ENCODE measurements at places on chromosomes 1 and 21.

GRCh38 chr21:33278721-33279120, 12.6 kb downstream of the IL10RB start:
- DNase-seq, result no peak

DNA sequence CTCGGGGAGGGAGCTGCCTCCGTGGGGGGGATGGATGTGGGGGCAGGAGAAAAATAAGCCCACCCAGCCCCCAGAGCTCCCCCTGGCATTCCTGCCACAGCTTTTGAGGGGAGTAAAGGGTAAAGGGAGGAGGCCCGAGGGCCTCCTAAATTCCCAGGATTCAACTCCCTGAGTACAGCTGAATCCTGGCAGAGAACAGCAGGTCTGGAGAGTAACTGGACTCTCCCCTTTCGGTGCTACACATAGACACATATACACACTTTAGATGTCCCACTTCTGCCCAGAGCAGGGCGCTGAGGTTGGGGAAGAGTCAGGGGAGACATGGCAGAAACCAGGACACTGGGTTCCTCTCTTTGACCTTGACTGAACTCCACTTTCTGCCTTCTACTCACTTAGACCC, 3.0 kb downstream of the KIRREL1 start:
- DNase-seq, result no peak

GRCh38 chr1:16124377-16125087, 31.3 kb downstream of the EPHA2 start:
- DNase-seq, result peak; percentile 10

GRCh38 chr1:223852337-223852736, 6.6 kb upstream of the TP53BP2 start:
- DNase-seq, result no peak

DNA sequence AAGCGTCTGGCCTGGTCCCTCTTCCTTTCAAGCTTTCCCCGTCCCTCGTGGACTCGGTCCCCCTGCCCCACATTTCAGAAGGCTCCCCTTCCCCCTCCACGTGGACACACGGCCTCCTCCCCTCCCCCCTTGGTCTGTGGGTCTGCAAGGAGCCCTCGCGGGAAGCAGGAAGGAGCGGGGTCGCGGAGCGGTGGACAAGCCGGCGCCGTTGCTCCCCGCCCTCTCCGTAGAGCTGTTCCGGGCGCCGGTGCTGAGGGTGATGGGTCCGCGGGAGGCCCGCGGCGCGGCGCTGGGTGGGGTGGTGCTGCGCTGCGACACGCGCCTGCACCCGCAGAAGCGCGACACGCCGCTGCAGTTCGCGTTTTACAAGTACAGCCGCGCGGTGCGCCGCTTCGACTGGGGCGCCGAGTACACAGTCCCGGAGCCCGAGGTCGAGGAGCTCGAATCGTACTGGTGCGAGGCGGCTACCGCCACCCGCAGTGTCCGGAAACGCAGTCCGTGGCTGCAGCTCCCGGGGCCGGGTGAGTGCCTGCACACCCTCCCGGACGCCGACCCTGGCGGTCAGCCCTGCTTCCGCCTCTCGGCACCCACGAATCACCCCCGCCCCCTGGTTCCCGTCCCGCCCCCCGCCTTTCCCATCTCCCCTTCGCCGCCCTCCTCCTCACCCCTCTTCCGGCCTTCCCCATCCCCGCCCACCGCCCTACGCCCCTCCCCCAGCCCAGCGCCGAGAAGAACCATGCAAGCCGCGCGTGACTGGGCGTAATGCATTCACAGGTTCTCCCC, 5.3 kb downstream of the FCRLB start:
- peak; percentile 72 for DNase-seq

DNA sequence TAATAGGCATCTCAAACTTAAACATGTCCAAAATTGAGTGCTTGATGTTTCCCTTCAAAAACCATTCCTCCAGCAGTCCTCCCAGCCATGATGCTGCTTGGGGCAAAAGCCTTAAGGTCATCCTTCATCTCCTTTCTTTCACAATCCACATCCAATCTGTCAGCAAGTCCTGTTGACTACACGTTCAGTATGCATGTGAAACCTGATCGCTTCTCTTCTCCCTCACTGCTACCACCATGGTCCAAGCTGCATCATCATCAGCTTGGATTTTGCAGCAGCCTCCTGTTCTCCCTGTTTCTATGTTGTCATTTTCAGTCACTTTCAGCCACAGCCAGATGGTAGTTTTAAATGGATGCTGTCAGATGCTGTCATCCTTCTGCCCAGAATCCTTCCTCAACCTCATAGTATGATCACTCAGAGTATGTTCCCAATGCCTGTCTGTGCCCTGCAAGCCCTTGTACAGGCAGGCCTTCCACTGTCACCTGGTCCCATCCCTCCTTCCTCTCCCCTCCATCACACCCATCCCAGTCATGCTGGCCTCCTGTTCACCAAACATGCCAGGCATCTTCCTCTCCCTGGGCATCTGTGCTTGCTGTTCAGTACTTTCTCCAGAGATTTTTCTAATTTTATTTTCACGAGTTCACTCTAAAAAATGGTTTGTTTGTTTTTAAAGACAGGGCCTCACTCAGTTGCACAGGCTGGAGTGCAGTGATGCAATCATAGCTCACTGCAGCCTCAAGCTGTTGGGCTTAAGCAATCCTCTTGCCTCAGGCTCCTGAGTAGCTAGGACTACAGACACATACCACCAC, 66.0 kb downstream of the SYDE2 start:
- DNase-seq, result no peak

GRCh38 chr1:100794748-100795645, 75.5 kb downstream of the VCAM1 start:
- no peak for DNase-seq

DNA sequence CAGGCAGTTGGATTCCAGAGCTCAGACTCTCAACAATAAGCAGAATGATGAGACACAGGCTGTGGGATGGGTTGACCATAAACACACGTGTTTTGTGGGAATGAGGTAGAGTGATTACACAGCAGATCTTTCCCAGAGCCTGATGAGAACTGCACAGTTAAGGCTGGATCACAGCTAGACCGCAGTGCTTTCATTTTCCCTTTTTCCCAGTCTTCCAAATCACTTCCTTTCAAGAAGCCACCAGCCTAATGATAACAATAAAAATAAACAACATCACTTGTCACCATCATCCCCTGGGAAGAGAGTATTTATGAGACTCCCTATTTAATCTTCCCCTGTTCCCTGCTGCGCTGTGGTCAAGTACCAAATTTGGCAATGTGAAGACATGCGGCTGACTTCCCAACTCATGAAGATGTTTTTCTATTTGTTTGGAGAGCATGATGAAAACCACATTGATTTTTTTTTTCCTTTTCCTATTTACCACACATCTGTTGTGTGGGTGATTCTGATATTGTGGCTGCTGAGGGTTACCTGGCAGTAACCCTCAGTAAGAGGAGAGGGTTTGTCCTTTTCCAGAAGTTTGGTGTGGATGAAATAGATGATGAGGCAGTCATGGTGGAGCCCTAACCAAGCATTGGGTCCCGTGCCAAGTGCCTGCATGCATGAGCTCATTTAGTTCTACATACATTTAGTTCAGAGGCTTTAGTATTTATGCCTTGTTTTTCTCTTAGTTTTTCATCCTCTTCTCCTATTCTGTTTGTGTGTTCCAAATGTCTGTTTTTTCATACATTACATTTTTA, 248.9 kb upstream of the HOOK1 start:
- no peak for DNase-seq

- no peak for DNase-seq
Observed at GRCh38 chr1:43887748-43888147, 45.9 kb upstream of the ARTN start.

DNA sequence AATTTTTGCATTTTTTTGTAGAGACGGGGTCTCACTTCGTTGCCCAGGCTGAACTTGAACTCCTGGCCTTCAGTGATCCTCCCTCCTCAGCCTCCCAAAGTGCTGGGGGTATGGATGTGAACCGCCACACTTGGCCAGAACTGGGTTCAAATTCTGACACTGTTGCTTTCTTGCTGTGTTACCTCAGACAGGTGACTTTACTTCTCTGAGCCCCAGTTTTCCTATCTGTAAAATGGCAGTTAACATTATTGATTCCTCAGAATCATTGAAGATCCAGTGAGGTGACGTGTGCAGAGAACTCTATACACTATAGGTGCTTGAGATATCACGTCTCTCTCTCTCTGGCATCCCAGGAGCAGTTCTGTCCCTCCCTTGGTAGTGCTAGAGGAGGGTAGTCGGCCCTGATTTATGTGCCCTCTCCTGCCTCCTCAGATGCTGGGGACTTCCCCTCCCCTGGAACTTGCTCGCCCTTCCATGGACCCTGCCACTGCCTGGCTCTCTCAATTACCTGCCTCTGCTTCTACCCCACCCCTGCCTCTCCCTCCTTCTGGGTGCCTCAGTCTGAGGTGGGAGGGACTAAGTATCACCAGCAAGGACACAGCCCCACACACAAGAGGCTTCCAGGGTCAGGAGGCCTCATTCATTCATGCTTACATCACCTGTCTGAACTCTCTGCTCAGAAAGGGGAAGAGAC, 2.8 kb upstream of the HPCA start:
- no peak for DNase-seq

DNA sequence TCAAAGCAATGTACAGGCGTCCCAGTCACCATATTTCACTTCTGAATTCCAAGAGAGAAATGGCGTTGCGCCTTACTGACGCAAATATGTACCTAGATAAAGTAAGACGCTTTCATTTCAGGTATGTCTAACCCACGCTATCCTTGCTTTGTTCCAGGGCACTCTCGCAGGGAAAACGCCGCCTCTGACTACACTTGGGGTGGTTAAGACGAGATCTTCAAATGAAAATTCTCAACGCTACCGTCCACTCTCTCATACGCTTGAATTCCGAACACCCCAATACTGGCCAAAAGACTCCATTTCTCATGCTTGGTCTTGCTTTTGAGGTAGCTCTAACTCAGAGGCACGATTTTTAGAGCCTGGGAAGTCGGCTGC, 736 bp upstream of the ZMPSTE24 start:
- peak; percentile 82 for DNase-seq

- DNase-seq, result no peak
Observed at GRCh38 chr1:189693140-189693539, 784.5 kb downstream of the BRINP3 start.

- no peak for DNase-seq
Observed at GRCh38 chr1:94591823-94592570, 50.4 kb upstream of the F3 start.

- no peak for DNase-seq
Observed at GRCh38 chr21:24025101-24025500, 1582.2 kb downstream of the MRPL39 start.

DNA sequence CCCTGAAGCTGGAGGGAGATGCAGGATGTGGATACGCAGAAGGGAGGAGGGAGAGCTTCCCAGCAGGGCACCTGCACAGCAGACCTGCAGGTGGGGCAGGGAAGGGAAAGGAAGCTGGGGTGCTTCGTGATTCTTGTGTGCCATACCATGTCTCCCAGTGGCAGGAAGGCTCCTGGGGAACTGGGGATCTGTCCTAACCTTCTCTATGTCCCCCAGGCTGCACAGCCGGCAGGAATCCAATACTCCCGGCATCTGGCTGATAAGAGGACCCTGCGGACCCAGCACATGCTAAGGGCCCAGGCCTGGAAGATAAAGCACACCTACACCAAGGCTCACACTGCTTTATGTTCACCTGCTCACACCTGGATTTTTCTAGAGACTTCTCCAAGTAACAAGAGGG, 79.4 kb downstream of the ITPKB start:
- DNase-seq, result no peak

DNA sequence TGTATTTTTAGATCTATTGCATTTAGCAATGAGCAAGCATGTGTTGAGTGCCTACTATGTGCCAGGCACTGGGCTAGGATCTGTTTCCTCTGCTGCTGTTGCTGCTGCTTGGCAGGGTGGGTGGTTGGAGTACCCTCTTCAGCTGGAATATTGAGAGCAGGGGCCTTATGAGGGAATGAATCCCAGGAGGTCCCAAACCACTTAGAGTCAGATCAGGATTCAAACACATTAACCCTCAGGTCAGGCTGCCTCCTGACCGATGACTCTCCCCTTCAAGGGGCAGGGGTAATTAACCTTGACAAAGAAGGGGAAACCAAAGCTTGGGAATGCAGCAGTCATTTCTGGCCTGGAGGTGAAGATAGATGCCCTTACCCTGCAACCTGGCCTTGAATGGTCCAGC, 138.0 kb downstream of the IGSF21 start:
- no peak for DNase-seq

DNA sequence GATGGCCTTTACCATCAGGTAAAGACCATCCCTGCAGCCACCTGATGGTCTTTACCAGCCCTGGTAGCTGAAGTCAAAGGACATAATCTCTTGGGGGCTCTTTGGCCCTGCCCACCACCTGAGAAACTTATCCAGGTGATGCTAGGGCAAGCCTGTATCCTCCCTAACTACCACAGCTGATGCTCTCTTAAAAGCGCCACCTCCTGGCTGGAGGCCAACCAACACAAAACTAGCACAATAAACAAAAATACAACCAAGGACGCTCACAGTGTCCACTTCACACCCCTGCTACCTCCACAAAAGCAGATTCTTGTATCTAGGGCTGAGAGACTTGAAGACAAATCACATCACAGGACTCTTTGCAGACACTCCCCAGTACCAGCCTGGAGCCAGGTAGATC, 357.1 kb upstream of the POU3F1 start:
- DNase-seq, result no peak

GRCh38 chr1:3504151-3504821, 49.8 kb downstream of the ARHGEF16 start:
- no peak for DNase-seq

GRCh38 chr21:35664683-35665082, 395.6 kb downstream of the SETD4 start:
- no peak for DNase-seq

- no peak for DNase-seq
Observed at GRCh38 chr1:233945573-233945972, 41.1 kb downstream of the SLC35F3 start.

DNA sequence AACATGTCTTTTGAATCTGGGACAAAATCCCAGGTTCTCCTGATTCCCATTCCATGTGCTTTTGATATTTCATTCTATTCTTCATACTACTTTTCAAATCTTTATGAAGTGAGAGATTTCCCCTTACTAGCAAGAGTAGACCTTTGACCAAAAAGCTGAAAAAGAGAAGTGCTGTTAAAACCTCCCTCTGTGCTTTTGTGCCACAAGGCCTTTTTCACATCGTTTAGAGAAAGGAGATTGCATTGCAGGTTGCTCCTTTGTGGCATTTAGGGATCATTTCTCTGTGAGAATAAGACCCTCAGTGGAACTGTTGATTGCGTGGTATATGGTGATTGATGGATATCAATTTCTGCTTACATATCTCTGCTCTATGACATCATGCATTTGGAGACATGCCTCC, 148.8 kb downstream of the TGFB2 start:
- DNase-seq, result no peak

All from NCI-H1105 treated with DMSO at 0.1 percent for 48 hours (cell line).